ENCODE measurements at places on chromosomes 1 and 21. TPM values are rescaled to one million over a fixed set of nuclear protein-coding genes. Genes with fewer than 3 reads are reported as not detected.

GPR61 gene
- 0.38 TPM for total RNA-seq

ICOSLG gene
- 15.1 TPM for total RNA-seq

DNA sequence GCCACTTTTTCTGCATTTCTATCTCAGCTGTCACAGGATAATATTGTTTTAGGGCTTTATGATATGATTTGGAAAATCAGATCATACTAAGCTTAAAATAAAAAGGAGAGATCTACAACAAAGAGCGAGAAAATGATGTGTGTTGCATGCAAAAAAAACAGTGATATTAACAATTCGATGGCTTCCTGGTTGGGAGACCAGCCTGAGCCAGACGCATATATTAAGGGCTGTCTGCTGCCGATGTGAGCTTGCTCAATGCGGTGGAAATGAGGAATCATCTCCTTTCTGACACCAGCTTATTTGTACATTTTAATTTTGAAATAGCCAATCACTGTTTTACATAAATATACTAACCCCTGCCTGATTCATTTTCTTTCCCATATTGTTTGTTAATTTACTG lies 862.6 kb downstream of the USP25 start:
- DNase-seq: no peak

GRCh38 chr1:167161762-167162161 lies 58.9 kb upstream of the POU2F1 start:
- DNase-seq: no peak
